ENCODE measurements at places on chromosomes 4 and X. TPM values are rescaled to one million over a fixed set of nuclear protein-coding genes. Genes with fewer than 3 reads are reported as not detected.

The SPANXN3 gene
- total RNA-seq, result not detected

The FRAS1 gene
- 1.9 TPM for total RNA-seq

The AWAT2 gene
- total RNA-seq, result under 0.01 TPM

The HTN1 gene
- not detected for total RNA-seq

The ADH1A gene
- 0.27 TPM for total RNA-seq

The MAGEE2 gene
- not detected for total RNA-seq

The UGT2B28 gene
- total RNA-seq, result not detected

The RAB41 gene
- not detected for total RNA-seq

The CT45A5 gene
- total RNA-seq, result not detected

The FGF13 gene
- 26.5 TPM for total RNA-seq

The CCDC160 gene
- not detected for total RNA-seq

The IQCM gene
- 0.27 TPM for total RNA-seq

The CLIC2 gene
- total RNA-seq, result 12.6 TPM

The MID1 gene
- total RNA-seq, result 18.0 TPM

The TMEM129 gene
- 25.6 TPM for total RNA-seq

The CLDN22 gene
- total RNA-seq, result under 0.01 TPM

The AADAT gene
- total RNA-seq, result 6.2 TPM

The GYPA gene
- total RNA-seq, result not detected

The SCML2 gene
- 1.5 TPM for total RNA-seq

The GAGE2A gene
- total RNA-seq, result not detected

The AMOT gene
- 11.0 TPM for total RNA-seq

The PSAPL1 gene
- total RNA-seq, result not detected

The TCEAL4 gene
- total RNA-seq, result 100 TPM

The IL1RAPL2 gene
- total RNA-seq, result 0.27 TPM

The TMEM47 gene
- 25.3 TPM for total RNA-seq

The GSPT2 gene
- total RNA-seq, result 9.8 TPM

The PGAM4 gene
- total RNA-seq, result not detected

The PCDH19 gene
- 0.09 TPM for total RNA-seq

The TNIP3 gene
- total RNA-seq, result 0.72 TPM

The CT45A1 gene
- total RNA-seq, result not detected

The AREG gene
- total RNA-seq, result 0.54 TPM

The RBM46 gene
- total RNA-seq, result not detected

The FAM184B gene
- total RNA-seq, result not detected

The GPRASP3 gene
- total RNA-seq, result 5.3 TPM

The PRKG2 gene
- total RNA-seq, result 7.9 TPM

The G3BP2 gene
- total RNA-seq, result 407 TPM

The SHISA3 gene
- 6.0 TPM for total RNA-seq

The POLN gene
- 3.7 TPM for total RNA-seq

The NPY2R gene
- total RNA-seq, result not detected

The SMIM10 gene
- 6.6 TPM for total RNA-seq

The LRCH2 gene
- total RNA-seq, result 11.1 TPM

The IL21 gene
- total RNA-seq, result not detected

The AVPR2 gene
- total RNA-seq, result not detected

The MAGEA8 gene
- not detected for total RNA-seq

The GAB3 gene
- total RNA-seq, result 1.2 TPM

The ACE2 gene
- total RNA-seq, result not detected

The TMEM31 gene
- not detected for total RNA-seq

The PAGE5 gene
- not detected for total RNA-seq

The ATP2B3 gene
- not detected for total RNA-seq

The STAG2 gene
- 88.7 TPM for total RNA-seq

The RBM47 gene
- 8.3 TPM for total RNA-seq

The TMEM271 gene
- total RNA-seq, result not detected

The FAAH2 gene
- not detected for total RNA-seq

The PRDM5 gene
- total RNA-seq, result 18.4 TPM

The XAGE3 gene
- not detected for total RNA-seq
